CD4-positive, alpha-beta T cell treated with Interleukin-2 at 100 ng/mL for 4 hours (primary cell): ENCODE measurements at places on chromosomes 5 and 9.

DNA sequence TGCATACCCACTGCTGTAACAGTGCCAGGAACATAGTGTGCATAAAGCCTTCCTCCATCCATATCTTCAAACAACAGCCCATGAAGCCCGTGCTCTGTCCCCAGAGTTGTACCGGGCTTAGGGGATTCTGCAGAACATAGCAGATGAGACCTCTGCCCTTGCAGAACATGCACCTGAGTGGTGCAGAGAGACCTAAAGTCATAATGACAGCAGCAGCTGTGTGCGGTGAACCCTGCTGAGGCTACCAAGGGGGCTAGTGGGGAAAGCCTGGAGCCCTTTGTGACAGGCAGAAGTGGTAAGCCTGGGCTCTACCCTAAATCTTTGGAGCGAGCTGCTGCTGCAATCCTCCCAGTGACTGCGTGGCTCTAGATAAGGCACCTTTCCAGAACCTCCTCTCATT lies 32.2 kb upstream of the BRD3 start:
- DNase-seq: no peak

GRCh38 chr5:77213601-77214000 lies 3.1 kb downstream of the PDE8B start:
- DNase-seq: no peak

- no peak for DNase-seq
These were observed 384.9 kb downstream of the NFIB start for GRCh38 chr9:13929013-13929412.

DNA sequence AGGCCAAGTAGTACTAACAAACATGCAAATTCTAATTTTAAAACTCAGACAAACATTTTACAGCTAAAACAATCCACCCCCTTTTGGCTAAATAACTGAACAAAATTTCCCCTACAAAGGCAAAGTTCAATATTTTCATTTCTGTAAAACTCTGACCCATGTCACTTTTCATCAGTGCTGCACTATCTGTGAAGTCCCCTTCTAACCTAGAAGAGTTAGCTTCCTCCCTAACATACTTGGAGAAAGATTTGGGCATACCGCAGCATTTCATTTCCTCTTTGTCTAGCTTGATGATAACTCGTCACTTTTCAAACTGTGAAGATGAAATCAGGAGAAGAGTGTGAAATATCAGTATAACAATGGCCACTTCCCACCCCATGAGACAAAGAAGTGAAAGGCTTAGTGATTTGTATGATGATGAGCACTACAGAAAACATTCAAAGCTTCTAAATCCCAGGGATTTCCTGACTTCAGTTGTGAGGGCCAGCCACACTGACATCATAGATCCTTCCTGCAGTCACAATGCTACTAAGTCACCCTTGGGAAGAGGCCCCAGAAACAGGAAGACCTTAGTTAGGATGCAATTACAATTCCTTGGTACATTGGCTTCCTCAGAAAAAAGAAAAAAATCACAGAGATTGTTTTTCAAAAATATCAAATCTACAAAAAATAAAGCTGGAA lies at the start of gene FAM81B:
Gene FAM81B (plus strand): TSS at position 555 of the 681 bp plus-strand sequence. CDS start 24 bp downstream, at position 579.
- no peak for DNase-seq

DNA sequence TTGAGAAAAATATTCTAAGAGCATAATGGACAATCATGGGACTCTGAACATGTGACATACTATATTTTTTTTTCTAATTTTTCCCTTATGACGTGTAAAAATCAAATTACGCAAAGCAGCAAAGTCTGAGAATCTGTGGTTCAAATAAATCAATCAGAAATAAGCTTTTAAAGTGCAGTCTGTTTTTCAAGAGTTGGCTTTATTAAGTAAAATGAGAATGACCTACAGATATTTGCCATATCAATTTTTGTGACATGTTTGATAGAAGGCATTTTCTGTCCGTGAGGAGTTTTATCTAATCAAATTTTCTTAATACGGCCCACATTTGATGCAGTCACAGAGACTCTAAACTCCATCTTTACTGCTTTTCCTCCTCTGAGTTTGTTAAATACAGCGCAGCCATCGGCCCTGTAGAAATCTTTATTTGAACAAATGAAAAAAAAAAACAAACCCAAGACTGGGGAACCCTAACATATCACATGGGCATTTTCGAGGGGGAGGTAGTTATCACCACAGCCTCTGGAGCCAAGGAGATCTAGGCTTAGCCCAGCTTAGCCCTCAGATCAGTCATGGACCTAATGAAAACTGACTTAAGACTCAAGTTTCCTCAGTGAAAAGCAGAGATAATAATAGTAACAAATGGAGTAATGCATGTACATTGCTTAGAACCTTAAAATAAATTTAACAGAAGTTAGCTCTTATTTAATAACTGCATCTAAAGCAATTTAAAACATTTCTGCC lies 263.6 kb upstream of the C9orf72 start:
- DNase-seq: no peak

- no peak for DNase-seq
These were observed 22.5 kb downstream of the ZNF618 start for GRCh38 chr9:113898596-113898995.

DNA sequence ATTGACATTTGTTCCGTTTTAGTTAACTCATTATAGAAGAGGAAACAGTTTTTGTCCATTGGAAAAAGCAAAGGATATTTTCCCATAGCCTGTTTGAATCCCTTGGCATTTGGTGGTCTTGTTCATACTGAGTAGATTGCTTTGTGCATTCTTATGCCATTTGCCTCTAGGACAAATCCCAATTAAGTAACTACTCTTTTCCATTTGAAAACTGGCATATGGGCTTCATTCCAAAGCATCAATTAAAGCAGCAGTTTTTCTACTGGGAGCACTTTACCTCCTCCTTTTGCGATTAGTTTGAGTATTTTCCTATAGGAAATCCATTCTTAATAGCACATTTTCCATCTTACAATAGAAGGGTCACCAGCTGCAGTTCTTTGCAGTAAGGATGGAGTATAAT lies 31.2 kb downstream of the GPR21 start:
- DNase-seq: no peak

DNA sequence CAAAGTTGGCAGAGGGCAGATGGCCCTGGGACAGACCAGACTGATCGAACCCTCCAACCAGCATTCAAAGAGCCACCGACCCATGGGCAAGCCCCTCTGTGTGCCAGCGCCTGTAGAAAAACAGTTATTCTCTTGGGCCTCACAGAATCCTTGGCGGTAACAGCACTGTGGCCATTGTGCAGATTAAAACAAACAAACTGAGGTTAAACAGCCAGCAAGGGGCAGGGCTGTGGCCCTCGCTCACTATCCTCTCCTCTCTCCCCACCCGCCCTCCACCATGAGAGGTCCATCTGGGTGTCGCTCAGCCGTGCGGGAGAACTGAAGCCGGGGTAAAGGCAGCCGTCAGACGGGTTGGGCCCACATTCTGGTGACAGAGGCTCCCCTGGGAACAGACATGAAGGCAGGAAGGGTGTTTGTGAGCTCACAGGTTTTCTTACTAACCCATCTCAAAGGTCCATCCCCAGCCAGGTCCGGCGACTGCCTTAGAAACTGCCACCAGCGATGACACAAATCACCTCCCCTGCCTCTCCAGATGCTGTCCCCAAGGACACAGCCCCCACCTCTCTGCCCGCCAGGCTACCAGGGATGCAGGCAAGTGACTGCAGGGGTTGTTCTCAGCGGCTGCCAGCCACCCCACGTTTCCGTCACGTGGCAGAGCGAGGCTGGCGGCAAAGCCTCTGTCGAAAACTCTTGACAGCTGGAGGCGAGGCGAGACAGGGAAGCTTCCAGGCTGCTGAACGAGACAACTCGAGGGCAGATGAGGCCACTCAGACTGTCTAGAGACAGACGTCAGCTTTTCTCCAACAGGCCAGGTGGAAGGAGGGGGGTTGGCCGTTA lies 75.8 kb upstream of the SARDH start:
- no peak for DNase-seq

GRCh38 chr5:95748133-95748532 lies 17.0 kb downstream of the RHOBTB3 start:
- no peak for DNase-seq

GRCh38 chr5:27908341-27908740 lies 870.0 kb upstream of the CDH9 start:
- DNase-seq: no peak

DNA sequence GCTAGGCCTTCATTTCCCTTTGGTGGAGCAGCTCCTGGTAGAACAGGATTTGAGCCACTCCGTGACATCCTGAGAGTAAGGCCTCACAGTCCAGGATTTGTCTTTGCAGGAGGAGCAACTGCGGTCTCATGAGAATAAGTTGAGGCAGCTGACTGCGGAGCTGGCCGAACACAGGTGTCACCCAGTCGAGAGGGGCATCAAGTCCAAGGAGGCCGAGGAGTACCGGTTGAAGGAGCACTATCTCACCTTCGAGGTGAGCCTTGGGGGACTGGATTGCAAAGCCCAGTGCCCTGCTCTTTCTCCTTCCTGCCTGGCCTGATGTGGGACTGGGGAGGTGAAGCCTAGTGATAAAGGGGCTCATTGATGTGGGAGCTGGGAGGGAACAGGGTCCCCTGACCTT lies 44.3 kb downstream of the PSD2 start:
- DNase-seq: no peak

- no peak for DNase-seq
These were observed 43.9 kb downstream of the MCCC2 start for GRCh38 chr5:71631070-71631469.

GRCh38 chr5:1399737-1400136 lies 45.5 kb downstream of the SLC6A3 start:
- no peak for DNase-seq

DNA sequence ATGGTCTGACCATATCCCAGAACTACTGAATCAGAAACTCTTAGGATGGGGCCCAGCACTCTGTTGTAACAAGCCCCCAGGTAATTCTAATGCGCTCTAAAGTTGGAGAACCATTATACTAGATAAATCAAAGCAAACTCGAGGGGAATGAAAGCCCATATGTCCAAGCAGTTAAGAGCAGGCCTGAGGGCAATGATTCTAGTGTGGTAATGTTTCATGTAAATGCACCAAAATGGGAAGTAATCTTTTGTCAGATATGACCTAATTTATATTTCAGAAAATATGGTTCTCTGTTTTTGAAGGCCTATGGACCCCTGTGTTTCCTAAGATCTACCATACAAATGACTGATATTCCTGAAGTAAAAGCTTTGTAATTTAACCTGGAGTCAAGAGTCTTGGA lies 108.0 kb upstream of the PTGER4 start:
- no peak for DNase-seq

DNA sequence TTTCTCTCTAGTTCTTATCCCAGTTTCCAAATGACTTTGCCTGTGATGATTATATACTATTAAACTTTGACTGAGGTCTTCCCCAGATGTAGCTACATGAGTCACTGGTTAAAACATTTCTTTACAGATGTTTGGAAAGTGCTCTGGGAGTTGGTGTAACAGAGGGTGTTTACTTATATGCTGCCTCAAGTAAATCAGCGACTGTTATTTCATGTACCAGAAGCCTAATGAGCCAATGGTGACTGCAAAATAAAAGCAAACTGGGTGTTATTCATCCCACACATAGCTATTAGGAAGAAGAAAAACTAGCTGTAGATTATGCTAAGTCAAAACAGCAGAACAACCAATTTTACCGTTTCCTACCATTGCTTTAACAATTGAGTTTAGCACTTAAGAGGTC lies 929.7 kb upstream of the SEMA6A start:
- no peak for DNase-seq

DNA sequence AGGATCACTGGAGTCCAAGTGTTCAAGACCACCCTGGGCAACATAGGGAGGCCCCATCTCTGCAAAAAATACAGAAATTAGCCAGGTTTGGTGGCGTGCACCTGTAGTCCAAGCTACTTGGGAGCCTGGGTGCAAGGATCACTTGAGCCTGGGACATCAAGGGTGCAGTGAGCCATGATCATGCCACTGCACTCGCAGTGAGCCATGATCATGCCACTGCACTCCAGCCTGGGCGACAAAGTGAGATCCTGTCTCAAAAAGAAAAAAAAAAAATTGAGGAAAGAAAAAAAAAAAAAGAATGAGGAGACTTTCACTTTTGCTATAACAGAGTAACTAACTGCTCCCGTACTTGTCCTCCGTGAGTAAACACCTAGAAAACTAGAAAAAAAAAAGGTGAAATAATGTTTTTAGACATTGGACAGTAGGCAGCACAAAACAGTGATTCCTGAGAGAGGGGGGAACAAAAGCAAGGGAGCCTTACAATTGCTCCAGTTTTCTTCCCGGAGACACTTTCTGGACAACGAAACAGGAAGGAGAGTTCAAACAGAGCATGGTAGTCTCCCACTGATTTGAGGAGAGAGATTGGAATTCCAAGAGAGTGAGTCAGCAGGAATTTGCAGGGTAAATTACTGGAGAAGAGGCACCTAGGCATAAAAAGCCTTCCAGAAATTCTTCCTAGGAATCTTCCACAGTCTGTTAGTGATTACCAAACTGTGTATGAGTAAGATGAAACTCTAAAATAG lies 6.9 kb upstream of the ZBTB5 start:
- no peak for DNase-seq

DNA sequence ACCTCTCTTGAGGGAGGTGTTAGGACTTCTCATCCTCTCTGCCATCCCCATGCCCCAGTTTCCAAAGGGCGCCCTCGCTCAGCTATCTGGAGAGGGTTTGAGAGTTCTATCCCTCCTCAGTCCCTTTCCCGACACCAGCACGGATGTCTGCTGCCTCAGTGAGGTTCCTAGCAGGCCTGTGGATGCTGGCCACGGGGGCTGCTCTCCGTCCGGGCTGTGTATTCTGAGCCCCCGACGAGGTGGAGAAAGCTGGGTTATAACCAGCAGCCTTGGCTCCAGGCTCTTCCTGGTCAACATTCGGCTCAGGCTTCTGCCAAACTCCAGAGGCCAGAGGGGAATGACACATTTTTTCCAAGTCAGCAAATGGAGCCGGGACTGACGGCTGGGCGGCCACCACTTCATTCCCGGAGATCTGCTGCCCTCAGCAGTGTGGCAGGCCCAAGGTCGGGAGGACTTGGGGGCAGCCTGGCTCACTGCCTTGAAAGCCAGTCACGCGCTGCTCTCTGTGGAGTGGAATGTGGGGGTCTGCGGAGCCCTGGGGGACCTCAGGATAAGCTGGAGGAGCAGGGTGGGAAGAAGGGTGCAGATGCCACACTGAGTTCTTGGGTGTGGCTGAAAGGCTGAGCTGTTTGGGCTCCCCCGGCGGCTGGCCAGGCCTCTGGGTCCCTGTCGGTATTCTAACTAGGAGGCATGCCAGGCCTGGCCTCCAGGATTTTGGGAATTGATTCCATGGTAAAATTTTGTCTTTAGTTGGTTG lies 27.4 kb downstream of the PTPA start:
- DNase-seq: no peak

- DNase-seq: no peak
These were observed 154.9 kb downstream of the C9orf50 start for GRCh38 chr9:129465834-129466535.

GRCh38 chr9:126543490-126543889 lies 70.2 kb upstream of the LMX1B start:
- no peak for DNase-seq

DNA sequence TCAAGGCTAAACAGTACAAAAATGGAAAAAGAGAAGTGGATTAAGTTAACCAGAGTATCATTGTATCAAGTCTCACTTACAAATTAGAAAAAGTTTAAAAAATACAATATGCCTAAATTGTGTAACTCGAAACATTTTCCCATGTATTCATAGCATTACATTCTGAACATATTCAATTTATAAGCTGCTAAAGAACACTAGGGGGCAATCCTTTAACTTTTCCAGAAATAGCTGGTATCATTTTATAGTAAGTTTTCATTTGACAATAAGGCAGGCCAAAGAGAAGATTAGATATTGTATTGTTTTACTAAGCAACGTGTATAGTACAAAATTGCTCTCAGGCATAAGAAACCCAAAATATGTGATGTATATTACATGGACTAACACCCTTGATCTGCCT lies 234.6 kb downstream of the ADGRV1 start:
- no peak for DNase-seq
